ENCODE measurements at places on chromosomes 5 and 9.

DNA sequence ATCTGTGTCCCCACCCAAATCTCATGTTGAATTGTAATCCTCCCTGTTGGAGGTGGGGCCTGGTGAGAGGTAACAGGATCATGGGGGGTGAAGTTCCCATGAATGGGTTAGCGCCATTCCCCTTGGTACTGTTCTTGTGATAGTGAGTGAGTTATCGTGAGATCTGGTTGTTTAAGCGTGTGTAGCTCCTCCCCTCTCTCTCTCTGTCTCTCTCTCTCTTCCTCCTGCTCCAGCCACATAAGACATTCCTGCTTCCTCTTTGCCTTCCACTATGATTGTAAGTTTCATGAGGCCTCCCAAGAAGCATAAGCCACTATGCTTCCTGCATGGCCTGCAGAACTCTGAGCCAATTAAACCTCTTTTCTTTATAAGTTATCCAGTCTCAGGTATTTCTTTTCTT is 28.8 kb downstream of the C5orf15 start:
- DNase-seq: no peak
- H3K4me1 ChIP-seq: no peaks in the 10 kb centered on the region
- no peak overlapping the region for H3K4me3 ChIP-seq
- no peaks in the 10 kb centered on the region for H3K36me3 ChIP-seq
- no peak overlapping the region for H3K27ac ChIP-seq
- H3K27me3 ChIP-seq: no peaks in the 10 kb centered on the region

- DNase-seq: no peak
- no peak overlapping the region for H3K27ac ChIP-seq
- H3K36me3 ChIP-seq: no peaks in the 10 kb centered on the region
Observed at GRCh38 chr5:601771-602465, 10.2 kb upstream of the CEP72 start.

DNA sequence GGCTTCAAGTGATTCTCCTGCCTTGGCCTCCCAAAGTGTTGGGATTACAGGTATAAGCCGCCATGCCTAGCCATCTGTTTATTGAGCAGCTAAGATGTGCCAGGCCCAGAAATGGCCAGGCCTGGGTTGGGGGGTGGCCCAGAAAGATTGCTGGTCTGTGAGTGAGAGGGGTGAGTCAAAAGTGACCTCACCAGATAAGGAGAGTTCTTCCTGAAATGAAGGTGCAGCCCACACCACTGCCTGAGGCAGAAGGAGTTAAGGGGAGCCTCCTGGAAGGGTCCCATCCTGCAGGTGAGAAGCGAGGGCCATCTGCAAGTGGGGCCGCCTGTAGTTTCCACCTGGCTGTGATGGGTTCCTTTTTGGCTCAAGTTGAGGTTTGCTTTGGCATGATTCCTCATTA is 96.9 kb upstream of the KLF4 start:
- H3K4me1 ChIP-seq: peaks cover 20% of the 10 kb centered on the region
- no peaks in the 10 kb centered on the region for H3K36me3 ChIP-seq
- DNase-seq: no peak
- no peaks in the 10 kb centered on the region for H3K27me3 ChIP-seq

DNA sequence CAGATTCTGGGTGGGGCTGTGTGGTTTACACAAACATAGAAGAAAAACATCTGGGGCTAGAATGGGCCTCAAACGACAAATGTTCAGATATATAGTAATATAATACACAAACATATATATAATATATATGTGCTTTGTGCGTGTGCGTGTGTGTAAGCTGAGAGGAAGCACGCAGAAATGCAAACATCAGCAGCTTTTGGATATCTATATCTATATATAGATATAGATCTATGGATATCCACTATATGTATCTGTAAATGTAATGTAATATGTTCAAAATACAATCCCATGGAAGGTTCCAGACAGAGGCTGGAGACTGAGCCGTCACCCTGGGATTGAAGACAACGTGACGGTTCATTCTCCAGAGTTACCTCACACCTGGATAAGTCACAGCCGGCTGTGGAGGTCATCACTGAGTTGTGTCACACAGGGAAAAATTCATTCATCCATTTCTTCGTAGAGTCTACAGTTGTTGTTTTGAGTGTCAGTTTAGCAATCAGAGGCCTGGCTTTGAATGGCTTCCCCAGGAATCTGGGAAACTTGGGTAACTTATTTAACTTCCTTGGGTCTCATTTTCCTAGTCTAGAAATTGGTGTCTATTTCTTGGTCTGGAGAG is 123.0 kb upstream of the CPEB4 start:
- H3K27me3 ChIP-seq: no peaks in the 10 kb centered on the region
- H3K4me1 ChIP-seq: peaks cover 34% of the 10 kb centered on the region
- no peak for DNase-seq
- H3K4me3 ChIP-seq: no peak overlapping the region

DNA sequence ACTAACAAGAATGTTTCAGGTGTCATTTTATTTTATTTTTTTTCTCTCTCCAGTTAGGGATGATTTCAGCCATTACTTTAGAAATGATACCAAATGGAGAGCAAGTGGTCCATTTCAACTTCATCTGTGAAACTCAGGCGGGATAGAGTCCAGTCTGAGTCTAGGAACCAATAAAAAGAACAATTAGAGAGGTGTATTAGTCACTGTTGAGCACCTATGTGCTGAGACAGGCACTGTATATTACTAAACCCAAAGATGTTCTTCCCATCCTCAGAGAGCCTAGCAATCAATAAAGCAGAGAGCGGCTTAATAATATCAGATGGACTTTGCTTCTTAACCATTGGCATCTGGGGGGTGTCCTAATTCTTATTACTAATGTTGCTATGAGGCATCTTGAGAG is 410.3 kb upstream of the SLC24A2 start:
- no peaks in the 10 kb centered on the region for H3K36me3 ChIP-seq
- H3K4me3 ChIP-seq: no peak overlapping the region
- no peak overlapping the region for H3K27ac ChIP-seq
- no peaks in the 10 kb centered on the region for H3K4me1 ChIP-seq

- H3K4me3 ChIP-seq: no peak overlapping the region
- DNase-seq: no peak
- H3K27me3 ChIP-seq: no peaks in the 10 kb centered on the region
- no peaks in the 10 kb centered on the region for H3K36me3 ChIP-seq
Observed at GRCh38 chr5:172436078-172436878, 18.0 kb downstream of the SH3PXD2B start.

DNA sequence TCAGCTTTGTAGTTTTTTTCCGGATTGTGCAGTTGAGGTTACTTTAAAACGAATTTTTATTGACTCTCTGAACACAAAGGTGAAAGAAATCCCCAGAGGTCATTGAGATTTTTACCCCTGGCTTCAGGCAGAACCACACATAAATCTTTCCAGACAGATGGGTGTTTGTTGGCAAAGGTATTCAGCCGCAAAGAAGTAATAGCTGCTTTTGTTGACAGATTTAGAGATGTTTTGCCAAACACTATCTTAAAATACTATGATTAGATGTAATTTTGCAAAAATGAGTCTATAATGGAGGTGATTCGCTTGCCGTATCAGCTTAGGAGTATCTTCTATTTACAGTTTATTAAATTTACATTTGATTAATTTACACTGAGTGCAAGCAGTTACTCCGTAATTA is 418.3 kb upstream of the CLINT1 start:
- H3K27me3 ChIP-seq: no peaks in the 10 kb centered on the region
- H3K36me3 ChIP-seq: no peaks in the 10 kb centered on the region
- no peak overlapping the region for H3K27ac ChIP-seq

GRCh38 chr9:73866451-73866850 is 630.7 kb upstream of the RORB start:
- no peak overlapping the region for H3K27ac ChIP-seq
- H3K4me1 ChIP-seq: no peaks in the 10 kb centered on the region
- DNase-seq: no peak
- no peak overlapping the region for H3K4me3 ChIP-seq
- no peaks in the 10 kb centered on the region for H3K36me3 ChIP-seq

- DNase-seq: no peak
- H3K27me3 ChIP-seq: no peaks in the 10 kb centered on the region
- H3K36me3 ChIP-seq: no peaks in the 10 kb centered on the region
- no peak overlapping the region for H3K4me3 ChIP-seq
Observed at GRCh38 chr5:117379521-117379920, 804.9 kb upstream of the SEMA6A start.

DNA sequence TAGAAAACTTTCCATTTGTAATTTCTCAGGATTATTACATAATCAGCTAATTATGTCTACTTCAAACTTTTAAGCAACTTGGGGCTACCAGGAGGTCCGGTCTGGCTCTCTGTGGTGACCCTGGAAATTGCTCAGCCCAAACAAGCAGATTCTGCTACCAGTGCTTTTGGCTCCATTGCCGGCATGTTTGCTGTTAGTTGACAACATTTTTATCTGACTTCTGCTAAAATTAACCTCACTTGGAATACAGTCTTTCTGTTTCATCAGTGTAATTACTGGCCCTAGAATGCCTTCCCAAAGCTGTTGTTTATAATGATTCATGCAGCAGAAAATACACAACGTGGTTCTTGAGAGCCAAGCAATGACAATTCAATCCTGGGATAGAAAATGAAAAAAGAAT is 38.5 kb upstream of the FAM81B start:
- no peaks in the 10 kb centered on the region for H3K36me3 ChIP-seq
- no peak for DNase-seq
- no peaks in the 10 kb centered on the region for H3K4me1 ChIP-seq
- no peak overlapping the region for H3K4me3 ChIP-seq
- H3K27ac ChIP-seq: no peak overlapping the region

DNA sequence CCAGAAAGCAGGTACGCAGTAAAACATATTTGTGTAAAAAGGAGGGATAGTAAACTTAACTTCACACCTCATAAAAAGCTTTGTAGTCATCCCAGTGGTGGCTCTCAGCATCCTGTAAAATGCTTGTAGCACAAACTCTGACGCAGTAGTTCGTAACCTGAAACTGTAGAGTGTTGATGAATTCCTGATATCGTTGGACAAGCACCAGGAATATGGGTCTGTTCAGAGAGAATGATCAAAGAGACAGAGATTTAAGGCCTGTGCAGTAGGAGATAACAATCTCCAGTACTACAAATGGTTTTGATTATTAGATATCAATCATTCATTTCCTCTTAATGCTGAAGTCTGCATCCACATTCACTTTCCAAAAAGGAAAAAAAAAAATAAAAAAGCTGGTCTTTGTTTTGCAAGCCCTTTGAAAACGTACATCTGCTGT is 148.5 kb downstream of the KIAA0825 start:
- H3K36me3 ChIP-seq: no peaks in the 10 kb centered on the region
- no peaks in the 10 kb centered on the region for H3K27me3 ChIP-seq
- H3K4me1 ChIP-seq: no peaks in the 10 kb centered on the region

DNA sequence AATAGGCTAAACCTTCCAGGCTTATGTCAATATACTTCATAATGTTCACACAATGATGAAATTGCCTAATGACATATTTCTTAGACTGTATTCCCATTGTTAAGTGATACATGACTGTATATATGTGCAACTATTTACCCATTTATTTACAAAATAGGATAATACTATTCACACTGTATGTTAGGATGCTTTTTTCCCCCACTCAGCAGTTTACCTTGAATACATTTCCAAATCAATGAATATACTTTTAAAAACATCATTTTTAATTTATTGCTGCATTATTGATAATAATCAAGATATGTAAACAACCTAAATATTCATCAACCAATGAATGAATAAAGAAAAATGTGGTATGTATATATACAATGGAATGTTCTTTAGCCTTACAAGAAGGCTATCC is 55.5 kb downstream of the PCSK1 start:
- no peak overlapping the region for H3K27ac ChIP-seq
- no peaks in the 10 kb centered on the region for H3K36me3 ChIP-seq
- DNase-seq: no peak
- no peaks in the 10 kb centered on the region for H3K27me3 ChIP-seq
- H3K4me3 ChIP-seq: no peak overlapping the region

- no peak overlapping the region for H3K27ac ChIP-seq
- no peak for DNase-seq
- H3K4me3 ChIP-seq: no peak overlapping the region
- H3K27me3 ChIP-seq: no peaks in the 10 kb centered on the region
- no peaks in the 10 kb centered on the region for H3K36me3 ChIP-seq
Observed at GRCh38 chr5:98993512-98993911, 64.7 kb upstream of the CHD1 start.

DNA sequence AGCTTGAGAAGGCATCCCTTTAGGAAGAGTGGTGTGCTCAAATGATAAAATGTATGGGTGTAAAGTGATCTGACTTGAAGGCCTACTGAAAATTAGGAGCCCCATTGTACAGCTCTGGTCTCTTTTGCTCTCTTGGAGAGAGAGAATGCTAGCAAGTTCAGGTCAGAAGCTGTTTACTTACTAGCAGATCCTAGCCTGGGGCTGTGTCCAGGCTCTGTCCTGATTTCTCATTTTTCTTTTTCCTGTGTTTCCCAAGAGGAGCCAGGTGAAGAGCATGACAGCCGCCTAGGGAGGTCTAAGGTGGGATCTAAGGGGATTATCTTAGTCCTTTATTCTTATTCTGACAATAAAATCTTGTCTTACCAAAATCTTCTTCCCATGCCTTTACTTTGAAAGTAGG is 272.8 kb downstream of the NNT start:
- no peaks in the 10 kb centered on the region for H3K36me3 ChIP-seq
- H3K27ac ChIP-seq: no peak overlapping the region
- no peaks in the 10 kb centered on the region for H3K4me1 ChIP-seq
- no peaks in the 10 kb centered on the region for H3K27me3 ChIP-seq
- no peak overlapping the region for H3K4me3 ChIP-seq

GRCh38 chr5:145463634-145464033 is 371.5 kb downstream of the PRELID2 start:
- H3K4me3 ChIP-seq: no peak overlapping the region
- no peaks in the 10 kb centered on the region for H3K27me3 ChIP-seq
- DNase-seq: no peak
- no peak overlapping the region for H3K27ac ChIP-seq
- H3K36me3 ChIP-seq: no peaks in the 10 kb centered on the region

- DNase-seq: peak; percentile 91
- no peaks in the 10 kb centered on the region for H3K36me3 ChIP-seq
- peaks cover 23% of the 10 kb centered on the region for H3K27me3 ChIP-seq
- H3K4me3 ChIP-seq: peak overlapping the region; percentile 25
- H3K27ac ChIP-seq: peak overlapping the region; percentile 86
Observed at GRCh38 chr9:87722393-87723088, 3.4 kb upstream of the CTSL start.

GRCh38 chr9:114452219-114453165 is 52.8 kb downstream of the WHRN start:
- no peaks in the 10 kb centered on the region for H3K27me3 ChIP-seq
- DNase-seq: no peak
- no peak overlapping the region for H3K27ac ChIP-seq
- no peaks in the 10 kb centered on the region for H3K4me1 ChIP-seq

DNA sequence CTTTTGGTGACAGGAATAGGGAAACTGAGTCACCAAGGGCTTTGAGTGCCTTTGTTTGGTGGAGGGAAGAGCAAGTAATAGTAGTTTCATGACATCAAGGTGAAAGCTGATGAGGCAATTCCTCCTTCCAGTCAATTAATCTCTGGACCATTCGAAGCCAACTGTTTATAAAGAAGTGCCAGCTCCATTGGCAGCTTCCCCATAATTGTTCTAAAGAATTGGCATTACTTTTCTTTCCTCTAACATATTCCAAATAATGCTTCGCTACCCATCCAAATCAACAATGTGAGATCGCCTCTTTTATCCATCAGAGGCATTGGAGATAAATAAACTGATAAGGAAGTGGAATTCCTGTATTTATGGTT is 132.4 kb downstream of the NPR3 start:
- DNase-seq: no peak
- no peak overlapping the region for H3K4me3 ChIP-seq
- H3K4me1 ChIP-seq: no peaks in the 10 kb centered on the region
- H3K36me3 ChIP-seq: no peaks in the 10 kb centered on the region
- no peak overlapping the region for H3K27ac ChIP-seq
- H3K27me3 ChIP-seq: no peaks in the 10 kb centered on the region

All from CD14-positive monocyte (primary cell).